Activated CD4-positive, alpha-beta memory T cell treated with anti-CD3 and anti-CD28 coated beads, Interleukin-2, amount 10 ng/mL, durations not matched to agents 7 days and 5 days (primary cell): ENCODE measurements at places on chromosomes 2 and 18.

DNA sequence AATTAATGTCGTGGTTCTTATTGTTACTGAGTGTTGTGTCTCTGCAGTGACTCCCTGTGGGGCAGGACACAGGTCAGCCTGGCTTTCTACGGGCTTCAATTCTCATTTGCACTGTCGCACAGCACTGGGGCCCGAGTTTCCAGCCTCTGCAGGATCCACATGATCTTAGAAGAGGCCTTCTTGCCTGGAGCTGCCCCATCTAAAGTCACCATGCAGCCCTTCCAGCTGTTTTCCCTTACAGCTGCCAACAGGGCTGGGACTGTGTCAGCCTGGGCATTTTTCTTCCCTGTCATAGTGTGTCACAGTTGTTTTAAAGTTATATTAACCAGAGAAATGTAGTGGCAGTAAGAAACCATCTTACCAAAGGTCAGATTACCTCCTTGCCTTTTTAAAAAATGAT, 27.0 kb downstream of the FHL2 start:
- DNase-seq = no peak
- no peak overlapping the region for H3K4me3 ChIP-seq
- H3K36me3 ChIP-seq = peaks cover 3% of the 10 kb centered on the region
- no peak overlapping the region for H3K27ac ChIP-seq
- peaks cover 37% of the 10 kb centered on the region for H3K4me1 ChIP-seq

DNA sequence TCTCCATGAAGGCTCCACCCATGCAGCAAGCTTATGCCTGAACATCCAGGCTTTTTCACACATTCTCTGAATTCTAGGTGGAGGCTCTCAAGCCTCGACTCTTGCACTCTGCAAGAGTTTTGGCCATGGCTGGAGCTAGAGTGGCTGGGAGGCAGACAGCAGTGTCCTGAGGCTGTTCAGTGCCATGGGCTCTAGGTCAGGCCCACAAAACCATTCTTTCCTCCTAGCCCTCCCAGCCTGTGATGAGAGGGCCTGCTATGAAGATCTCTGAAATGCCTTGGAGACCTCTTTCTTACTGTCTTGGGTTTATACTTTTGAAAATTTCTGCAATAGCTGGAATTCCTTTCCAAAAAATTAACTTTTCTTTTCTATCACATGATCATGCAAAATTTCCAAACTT, 210.7 kb downstream of the RND3 start:
- H3K27me3 ChIP-seq = no peaks in the 10 kb centered on the region
- no peak for DNase-seq
- no peaks in the 10 kb centered on the region for H3K36me3 ChIP-seq
- H3K4me1 ChIP-seq = no peaks in the 10 kb centered on the region
- H3K4me3 ChIP-seq = no peak overlapping the region

GRCh38 chr2:178860551-178860950, 53.3 kb upstream of the TTN start:
- peaks cover 2% of the 10 kb centered on the region for H3K27me3 ChIP-seq
- no peaks in the 10 kb centered on the region for H3K4me1 ChIP-seq
- no peaks in the 10 kb centered on the region for H3K36me3 ChIP-seq
- DNase-seq = no peak

- no peaks in the 10 kb centered on the region for H3K4me1 ChIP-seq
- H3K27ac ChIP-seq = no peak overlapping the region
- no peaks in the 10 kb centered on the region for H3K36me3 ChIP-seq
- no peaks in the 10 kb centered on the region for H3K27me3 ChIP-seq
- no peak overlapping the region for H3K4me3 ChIP-seq
Measured at GRCh38 chr18:69158944-69159343, 241.7 kb upstream of the DOK6 start.

- H3K27ac ChIP-seq = no peak overlapping the region
- no peak overlapping the region for H3K4me3 ChIP-seq
- DNase-seq = no peak
- no peaks in the 10 kb centered on the region for H3K36me3 ChIP-seq
- H3K27me3 ChIP-seq = peaks cover 26% of the 10 kb centered on the region
- no peaks in the 10 kb centered on the region for H3K4me1 ChIP-seq
Measured at GRCh38 chr18:36273347-36273746, 24.2 kb upstream of the FHOD3 start.

DNA sequence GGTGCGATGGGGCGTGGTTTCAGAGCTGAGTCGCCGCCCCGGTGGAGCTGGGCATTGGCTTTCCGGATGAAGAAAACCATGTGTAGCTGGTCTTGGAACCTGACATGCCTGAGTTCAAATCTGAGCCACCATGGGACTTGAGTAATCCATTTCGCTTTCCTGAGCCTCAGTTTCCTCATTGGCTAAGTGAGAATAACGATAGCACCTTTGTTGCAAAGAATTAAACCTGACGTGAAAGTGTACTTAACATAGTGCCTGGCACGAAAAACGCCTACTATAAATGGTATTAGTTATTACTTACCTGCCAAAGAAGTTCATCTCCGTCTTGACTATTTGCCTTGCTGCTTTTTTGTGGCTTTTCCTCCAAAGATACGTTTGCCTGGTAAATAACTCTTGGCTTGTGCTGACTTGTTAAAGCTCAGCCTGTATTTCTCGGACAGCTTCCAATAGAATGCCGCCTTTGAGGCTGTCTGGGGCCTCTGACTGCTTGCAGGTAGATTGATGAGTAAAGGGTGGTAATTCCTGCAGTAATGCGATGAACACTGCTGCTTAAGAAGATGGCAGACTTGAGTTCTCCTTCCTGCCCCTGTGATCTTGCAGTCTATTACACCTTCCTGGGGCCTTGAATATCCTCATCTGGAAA, 1.3 kb downstream of the CDCA7 start:
- H3K27ac ChIP-seq = peak overlapping the region; percentile 69
- peak overlapping the region; percentile 80 for H3K4me3 ChIP-seq
- H3K36me3 ChIP-seq = peaks cover 29% of the 10 kb centered on the region
- peaks cover 62% of the 10 kb centered on the region for H3K4me1 ChIP-seq
- DNase-seq = no peak

DNA sequence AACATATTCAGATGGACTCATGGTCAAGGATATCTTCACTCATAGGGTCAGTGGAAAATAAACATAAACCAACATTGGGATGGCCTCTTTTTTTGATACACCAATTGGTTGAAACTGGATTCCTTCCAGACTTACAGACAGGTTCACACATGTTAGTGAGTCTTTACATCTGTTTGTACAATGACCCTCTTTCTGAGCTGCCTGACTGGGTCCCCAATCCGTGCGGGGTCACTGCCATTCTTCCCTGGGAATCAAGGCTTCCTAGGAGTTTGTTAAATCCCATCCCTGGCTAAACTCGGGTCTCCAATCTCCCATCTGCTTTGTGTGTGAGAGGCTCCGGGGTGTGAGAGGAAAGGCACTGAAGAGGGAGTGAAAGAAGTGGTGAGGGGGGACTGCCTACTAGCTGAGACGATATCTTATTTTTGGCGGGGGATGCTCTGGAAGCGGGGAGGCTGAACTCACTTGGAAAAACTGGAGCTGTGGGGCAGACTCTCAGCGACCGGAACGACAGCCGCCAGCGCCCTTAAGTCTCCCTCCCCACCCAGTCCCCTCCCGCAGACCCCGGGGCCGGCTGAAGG, 487 bp downstream of the STARD6 start:
- H3K27ac ChIP-seq = peak overlapping the region; percentile 91
- H3K27me3 ChIP-seq = peaks cover 2% of the 10 kb centered on the region
- H3K4me3 ChIP-seq = peak overlapping the region; percentile 95
- DNase-seq = no peak

DNA sequence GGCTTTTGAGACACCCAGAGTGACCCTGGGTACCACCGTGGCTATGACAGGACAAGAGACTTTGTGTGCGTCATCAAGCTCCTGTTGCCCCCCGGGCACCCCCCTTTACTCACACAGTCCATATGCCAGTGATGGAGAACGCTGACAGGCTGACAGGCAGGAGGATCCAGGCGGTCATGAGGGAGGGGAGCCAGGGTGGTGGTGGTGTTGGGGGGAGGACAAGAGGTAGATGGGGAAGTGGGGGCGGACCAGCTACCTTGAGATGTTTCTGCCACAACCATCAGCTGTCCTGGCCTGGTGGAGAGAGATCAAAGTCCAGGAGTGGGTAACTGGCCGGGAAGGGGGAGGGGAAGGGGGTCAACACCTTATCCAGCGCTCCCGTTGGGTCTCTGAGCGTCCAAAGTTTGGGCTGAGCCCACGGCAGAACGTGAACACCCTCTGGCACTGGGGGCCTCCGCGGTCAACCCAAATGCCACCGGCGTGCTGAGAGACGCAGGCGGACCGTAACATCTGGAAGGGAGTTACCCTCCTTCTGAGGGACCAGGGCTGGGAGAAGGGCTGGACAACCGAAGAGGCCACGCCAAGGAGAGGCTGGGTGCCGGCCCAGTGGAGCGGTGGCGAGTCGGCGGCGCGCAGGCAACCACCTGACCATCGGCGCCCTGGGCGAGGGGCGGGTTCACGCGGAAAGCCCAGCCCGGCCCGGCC, 575 bp downstream of the TMEM150A start:
- peak overlapping the region; percentile 69 for H3K4me3 ChIP-seq
- H3K27ac ChIP-seq = no peak overlapping the region
- no peak for DNase-seq
- peaks cover 2% of the 10 kb centered on the region for H3K27me3 ChIP-seq
- peaks cover 8% of the 10 kb centered on the region for H3K36me3 ChIP-seq

DNA sequence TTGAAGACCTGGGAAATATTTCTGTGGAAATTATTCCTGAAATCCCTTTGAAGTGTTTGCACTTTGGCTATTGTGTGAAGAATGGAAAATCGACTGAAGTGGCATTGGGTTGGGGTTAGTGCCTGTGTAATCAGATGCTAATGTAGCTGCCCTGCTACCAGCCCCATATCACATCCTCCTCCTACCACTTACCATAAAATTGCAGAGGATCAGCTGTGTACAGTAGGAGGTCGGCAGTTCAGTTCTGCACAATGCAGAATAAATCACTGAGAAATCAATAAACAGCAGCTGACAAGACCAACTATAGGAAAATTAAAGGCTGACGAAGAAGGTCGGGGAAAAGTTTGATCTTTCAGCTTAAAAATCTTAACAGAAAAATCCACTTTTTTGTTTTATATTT, 440.9 kb downstream of the PTPRM start:
- no peak overlapping the region for H3K27ac ChIP-seq
- H3K4me3 ChIP-seq = no peak overlapping the region
- H3K27me3 ChIP-seq = no peaks in the 10 kb centered on the region
- H3K4me1 ChIP-seq = no peaks in the 10 kb centered on the region
- no peaks in the 10 kb centered on the region for H3K36me3 ChIP-seq
- DNase-seq = no peak
